Activated T-cell treated with anti-CD3 and anti-CD28 coated beads, Interleukin-2, amount 50 U/mL, for 4 hours (primary cell): ENCODE measurements at places on chromosomes 2 and 18.

- no peak for DNase-seq
These were observed 25.2 kb downstream of the IL1B start for GRCh38 chr2:112811276-112811831.

DNA sequence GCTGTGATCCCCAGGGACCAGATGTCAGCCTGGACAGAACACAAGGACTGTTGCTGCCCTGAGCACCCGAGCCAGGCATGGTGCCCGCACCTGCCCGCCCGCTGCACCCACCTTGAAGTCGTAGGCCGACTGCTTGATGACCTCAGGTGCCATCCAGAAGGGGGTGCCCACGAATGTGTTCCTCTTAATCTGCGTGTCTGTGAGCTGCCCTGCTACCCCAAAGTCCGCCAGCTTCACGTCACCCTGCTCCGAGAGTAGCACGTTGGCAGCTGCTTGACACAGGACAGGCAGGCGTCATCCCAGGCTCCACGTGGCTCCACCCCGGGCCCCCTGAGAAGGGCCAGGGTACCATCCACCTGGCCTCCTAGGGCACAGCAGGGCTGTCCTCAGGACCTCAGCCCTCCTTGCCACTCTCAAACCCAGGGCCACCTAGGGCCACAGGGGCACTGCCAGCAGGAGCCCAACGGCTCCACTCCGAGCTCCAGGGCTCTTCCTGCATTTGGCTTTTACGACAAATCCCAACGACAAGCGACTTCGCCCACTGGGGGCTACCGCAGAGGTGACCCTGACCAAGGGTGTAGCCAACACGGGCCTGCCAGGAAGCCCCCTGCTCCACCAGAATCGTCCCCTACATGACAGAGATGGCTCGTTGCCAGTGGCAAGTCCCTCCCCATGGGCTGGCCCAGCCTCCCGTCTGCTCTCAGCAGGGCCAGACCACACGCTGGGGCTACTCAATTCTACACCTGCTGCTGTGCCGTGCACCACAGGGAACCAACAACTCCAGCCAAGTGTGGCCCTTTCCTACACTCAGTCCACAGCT lies 9.0 kb downstream of the STK25 start:
- DNase-seq: no peak

- no peak for DNase-seq
These were observed 18.9 kb downstream of the FAM178B start for GRCh38 chr2:96967436-96967835.

- no peak for DNase-seq
These were observed 85.6 kb upstream of the TAF1B start for GRCh38 chr2:9757501-9758264.

- no peak for DNase-seq
These were observed 469.9 kb downstream of the SOCS6 start for GRCh38 chr18:70758780-70759179.

DNA sequence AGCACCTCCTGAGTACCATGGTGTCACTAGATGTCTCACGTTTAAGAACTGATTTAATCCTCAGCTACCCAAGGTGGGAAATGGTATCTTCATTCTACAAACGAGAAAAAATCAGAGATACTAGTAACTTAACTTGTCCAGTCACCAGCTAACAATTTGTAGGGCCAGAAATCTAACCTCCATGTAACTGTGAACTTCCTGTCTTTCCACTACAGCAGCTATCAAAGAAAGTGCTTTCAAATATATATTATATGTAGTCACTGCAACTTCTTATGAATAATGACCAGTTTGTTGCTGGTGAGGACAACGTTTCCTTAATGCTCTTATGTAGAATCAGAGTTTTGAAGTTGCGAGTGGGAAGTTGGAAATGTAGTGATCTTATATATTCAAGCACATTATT lies 1.9 kb downstream of the REV1 start:
- DNase-seq: no peak

DNA sequence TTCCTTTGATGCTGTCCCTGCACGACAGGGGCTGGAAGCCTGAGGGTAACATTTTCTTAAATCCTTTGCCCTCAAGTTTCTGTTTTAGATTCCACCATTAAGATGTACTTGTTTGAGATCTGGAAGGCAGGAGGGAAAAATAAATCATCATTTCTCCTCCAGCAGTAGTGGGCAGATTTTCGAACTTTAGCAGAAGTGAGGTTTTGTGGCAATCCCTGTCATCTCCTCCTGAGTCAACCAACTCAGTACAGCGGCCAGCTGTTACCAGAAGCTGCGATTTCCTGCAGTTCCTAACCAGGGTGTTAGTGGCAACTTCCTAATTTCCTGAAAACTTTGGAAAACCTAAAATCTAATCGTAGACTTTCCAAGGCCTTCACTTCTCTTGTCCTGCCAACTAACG lies 517.2 kb upstream of the ACVR2A start:
- DNase-seq: no peak

- no peak for DNase-seq
These were observed 86.6 kb downstream of the DTNB start for GRCh38 chr2:25586726-25587144.

- no peak for DNase-seq
These were observed 103.3 kb downstream of the AOX1 start for GRCh38 chr2:200689115-200689514.

- no peak for DNase-seq
These were observed 118.2 kb downstream of the ZNF516 start for GRCh38 chr18:76376668-76377358.

DNA sequence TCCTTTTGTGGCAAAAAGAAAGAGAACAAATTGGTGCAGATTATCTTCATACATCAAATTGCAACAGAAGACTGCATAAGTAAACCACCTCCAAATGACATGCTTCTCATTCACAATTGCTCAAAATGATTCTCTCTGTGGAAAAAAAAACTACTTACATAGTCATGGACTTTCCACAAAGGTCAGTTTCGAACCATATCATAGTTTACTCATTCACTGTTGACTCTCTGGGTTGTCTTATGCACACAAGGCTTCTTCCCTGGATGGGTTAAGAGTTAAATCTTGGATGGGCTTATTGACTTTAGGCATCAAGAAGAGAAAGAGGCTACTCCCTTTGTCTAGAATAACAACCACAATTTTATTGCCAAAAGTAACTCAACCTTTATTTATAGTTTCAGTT lies 91.3 kb upstream of the RAB27B start:
- DNase-seq: no peak

DNA sequence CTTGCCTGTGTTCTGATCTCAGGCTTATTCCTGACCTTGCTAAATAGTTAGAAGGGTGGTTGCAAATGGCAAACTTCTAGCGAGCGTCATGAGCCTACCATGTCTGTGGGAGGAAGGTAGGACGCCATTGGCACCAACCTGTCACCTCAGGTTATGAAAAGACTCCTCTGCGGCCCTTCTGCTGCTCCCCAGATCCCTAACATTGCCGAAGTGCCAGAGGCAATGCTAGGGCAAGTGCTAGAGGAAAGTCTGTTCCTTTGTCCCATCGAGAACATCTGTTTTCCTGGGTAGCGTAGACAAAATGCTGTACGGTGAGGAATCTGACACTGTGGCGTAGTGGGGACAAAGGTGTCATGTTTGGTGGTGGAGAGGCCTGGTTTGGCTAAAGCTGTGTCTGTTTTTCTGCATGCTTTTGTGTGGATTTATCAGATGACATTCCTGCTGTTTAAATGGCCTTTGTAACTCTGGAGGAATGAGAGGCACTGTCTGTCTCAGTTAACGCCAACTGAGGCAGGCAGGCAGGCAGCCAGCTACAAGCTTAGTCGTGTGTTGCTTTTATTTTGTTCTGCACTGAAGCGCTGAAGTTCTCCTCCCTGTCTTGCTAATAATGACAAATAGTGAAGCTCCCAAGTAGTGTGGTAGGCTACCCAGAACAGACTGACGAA lies 94.1 kb downstream of the PRPF40A start:
- DNase-seq: no peak

- no peak for DNase-seq
These were observed 220.6 kb upstream of the COPS8 start for GRCh38 chr2:236865052-236865451.

DNA sequence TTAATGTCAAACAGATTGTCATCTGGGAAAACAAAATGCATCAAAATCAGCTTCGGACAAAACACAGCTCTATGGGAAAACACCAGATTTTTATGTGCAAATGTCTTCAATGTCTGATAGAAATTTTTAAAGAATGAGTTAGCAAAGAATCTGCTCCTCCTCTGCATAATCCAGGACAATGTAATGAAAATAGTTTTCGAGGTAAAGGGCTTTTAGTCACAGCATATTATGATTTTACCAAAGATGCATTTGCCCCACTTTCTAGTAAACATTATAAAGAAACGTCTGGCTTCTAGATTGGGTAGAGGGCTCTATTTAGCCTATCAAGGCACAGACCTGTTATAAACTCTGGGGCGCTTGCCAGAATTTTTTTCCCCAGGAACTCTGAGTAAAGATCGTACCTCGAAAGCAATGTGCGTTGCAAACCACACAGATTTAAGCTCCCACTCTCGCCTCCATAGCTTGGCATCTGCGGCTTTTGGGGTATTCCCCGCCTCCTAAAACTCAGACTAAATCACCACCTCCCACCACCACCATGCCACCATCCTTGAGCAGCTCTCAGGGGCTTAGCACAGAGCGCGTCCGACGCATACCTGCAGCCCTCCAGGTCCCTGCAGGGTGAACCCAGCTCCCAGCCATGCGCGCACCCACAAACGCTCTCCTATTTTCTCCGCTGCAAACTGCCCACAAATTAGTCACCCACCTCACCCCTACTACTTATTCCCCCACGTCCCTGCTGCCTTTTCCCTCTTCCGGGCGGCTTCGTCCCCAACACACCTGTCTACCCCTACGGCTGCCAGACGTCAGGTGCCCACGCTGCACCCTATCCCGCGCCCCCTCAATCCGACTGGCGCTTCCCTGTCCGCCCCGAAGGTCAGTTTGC lies 829 bp downstream of the ACVR1C start:
- DNase-seq: peak; percentile 36

DNA sequence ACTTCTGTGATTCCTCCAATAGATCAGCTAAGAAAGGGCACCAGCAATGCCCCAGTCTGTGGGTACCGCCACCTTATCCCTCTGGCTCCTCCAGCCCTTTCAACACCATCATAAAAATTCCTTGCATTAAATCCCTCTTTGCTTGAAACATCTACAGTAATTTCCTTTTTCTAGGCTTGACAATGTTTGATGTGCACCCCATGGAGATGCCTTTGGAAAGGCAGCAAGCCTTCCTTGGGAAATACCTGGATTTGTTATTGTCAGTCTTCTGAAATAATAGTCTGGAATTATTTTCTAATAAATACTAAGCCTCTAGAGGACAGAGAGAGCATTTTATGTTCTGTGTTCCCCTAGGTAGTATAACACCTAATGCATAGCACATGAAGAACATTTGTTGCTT lies 46.1 kb downstream of the NCKAP5 start:
- no peak for DNase-seq
